ENCODE measurements at places on chromosomes 16 and 17.

- no peak for DNase-seq
Observed at GRCh38 chr16:425740-426114, 278 bp downstream of the RAB11FIP3 start.

GRCh38 chr16:52470585-52470984, 76.4 kb downstream of the TOX3 start:
- DNase-seq = no peak

DNA sequence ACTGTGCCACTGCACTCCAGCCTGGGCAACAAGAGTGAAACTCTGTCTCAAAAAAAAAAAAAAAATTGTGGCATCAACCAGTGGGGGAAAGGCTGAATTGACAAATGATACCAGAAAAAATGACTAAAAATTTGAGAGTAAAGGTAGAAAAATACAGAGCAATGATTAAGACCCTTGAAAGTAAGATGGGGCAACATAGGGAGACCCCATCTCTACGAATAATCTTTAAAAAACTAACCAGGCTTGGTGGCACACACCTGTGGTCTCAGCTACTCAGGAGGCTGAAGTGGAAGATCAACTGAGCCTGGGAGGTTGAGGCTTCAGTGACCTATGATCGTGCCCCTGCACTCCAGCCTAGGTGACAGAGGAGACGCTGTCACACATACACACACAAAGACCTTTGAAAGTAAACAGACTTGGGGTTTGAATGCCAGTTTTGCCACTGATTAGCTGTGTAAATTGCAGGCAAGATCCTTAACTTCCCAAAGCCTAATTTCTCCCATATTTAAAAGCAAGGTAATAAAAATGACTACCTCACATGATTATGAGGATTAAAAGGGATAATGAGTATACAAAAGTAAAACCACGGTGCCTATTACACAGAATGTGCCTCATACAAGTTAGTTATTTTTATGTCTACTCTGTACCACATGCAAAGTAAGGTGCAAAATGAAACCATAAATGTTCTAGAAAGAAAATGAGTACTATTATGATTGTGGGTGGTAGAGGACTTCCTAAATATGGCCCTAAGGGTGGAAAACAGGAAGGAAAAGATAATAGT, 21.7 kb upstream of the PAFAH1B1 start:
- DNase-seq = no peak

DNA sequence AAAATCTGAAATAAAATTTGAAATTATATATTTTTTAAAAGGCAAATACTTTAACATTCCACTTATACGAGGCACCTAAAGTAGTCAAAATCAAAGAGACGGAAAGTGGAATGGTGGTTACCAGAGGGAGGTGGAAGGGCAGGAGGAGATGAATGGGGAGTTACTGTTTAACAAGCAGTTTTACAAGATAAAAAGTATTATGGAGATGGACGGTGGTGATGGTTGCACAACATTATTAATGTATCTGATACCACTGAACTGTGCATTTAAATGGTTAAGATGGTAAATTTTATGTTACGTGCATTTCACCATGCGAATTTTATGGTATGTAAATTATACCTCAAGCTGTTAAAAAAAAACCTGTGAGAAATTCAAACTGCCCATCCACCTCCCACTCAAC, 5.4 kb downstream of the CMC2 start:
- DNase-seq = no peak
